Gastroesophageal sphincter (tissue), 4 donors: ENCODE measurements at places on chromosomes 16 and 17. TPM values are rescaled to one million over a fixed set of nuclear protein-coding genes. Genes with fewer than 3 reads are reported as not detected.

The BAHCC1 gene
- 34.3 TPM for total RNA-seq

The CDH5 gene
- 50.1 TPM for total RNA-seq

The NPIPB9 gene
- 0.35 TPM for total RNA-seq

The MGAT5B gene
- total RNA-seq, result 0.27 TPM

The TNS4 gene
- total RNA-seq, result not detected

The MMD gene
- 36.0 TPM for total RNA-seq

The GPR139 gene
- not detected for total RNA-seq

The CDT1 gene
- total RNA-seq, result 0.92 TPM

The STH gene
- total RNA-seq, result not detected
